ENCODE measurements at places on chromosomes 7 and 10. TPM values are rescaled to one million over a fixed set of nuclear protein-coding genes. Genes with fewer than 3 reads are reported as not detected.
A peak's percentile ranks its signal among the peaks of the same experiment; 100 is the strongest.

EPHB6 gene
- total RNA-seq, result 2.6 TPM

DNA sequence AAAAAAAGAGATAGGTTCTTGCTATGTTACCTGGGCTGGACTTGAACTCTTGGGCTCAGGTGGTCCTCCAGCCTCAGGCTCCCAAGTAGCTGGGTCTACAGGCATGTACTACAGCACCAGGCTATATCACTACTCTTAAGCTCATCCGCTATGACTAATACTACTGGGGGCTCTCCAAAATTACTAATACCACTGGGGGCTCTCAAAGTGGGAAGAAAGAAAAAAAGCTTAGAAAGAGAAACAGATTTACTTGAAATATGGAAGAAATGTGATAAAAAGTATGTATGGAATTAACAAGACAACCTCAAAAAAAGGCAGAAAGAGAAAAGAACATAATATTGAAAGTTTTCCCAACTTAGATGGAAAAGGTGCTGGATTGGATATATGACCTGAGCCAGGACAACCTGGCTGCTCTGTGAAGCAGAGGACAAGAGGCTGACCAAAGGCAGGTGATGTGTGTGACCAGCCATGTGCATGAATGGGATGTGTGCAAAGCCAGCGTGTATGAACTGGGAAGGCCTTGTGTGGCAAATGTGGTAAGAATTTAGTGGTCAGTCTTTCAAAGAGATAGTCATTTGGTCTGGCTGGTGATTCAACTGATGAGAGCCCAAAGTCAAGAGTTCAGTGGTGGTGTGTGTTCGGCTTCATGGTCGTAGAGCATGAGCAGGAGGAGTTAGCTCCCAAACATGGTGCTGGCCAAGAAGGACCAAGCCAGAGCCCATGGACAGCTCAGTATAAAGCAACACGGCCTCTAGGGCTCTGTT is 232.4 kb upstream of the KLF14 start:
- no peak for DNase-seq

MPP7 gene
- 32.7 TPM for total RNA-seq

DNA sequence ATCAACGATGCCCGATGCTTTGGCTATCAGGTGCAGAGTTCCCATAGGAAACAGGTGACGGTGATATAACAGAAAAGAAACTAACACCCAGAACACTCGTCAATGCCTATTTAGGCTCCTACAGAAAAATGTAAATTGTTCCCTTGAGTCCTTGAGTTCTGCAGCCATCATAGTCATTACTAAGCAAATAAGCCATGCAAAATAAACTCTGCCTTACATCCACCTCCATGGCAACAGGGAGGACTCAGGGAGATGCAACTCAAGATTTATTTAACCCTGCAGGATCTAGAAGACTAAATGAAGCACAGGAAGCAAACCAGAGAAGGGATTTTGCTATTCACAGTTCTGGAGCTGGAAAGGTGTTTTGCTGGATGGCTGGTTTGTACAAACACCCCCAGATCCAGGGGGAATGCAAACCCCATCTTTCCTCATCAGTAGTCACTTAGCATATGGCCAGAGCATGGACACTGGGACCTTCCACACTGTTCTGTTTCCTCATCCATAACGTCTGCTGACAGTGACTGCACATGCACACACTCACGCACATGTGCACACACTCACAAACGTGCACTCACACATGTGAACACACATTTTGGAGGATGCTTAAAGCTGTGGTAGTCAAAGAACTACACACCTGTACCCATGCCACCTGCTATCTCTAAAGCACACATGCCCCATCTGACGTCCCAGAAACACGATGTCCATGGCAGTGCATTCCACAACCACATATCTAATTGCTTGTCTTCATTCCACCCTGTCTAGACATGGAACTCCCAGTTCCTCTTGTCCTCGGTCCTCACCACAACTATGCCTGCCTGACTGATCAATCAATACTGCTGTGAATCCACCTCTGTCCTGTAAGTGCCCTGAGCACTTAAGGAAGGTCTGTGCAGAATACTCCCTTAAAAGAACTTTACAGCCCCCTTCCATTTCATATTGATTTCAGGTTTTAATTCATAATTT is 178.2 kb downstream of the COBL start:
- DNase-seq, result no peak

DNA sequence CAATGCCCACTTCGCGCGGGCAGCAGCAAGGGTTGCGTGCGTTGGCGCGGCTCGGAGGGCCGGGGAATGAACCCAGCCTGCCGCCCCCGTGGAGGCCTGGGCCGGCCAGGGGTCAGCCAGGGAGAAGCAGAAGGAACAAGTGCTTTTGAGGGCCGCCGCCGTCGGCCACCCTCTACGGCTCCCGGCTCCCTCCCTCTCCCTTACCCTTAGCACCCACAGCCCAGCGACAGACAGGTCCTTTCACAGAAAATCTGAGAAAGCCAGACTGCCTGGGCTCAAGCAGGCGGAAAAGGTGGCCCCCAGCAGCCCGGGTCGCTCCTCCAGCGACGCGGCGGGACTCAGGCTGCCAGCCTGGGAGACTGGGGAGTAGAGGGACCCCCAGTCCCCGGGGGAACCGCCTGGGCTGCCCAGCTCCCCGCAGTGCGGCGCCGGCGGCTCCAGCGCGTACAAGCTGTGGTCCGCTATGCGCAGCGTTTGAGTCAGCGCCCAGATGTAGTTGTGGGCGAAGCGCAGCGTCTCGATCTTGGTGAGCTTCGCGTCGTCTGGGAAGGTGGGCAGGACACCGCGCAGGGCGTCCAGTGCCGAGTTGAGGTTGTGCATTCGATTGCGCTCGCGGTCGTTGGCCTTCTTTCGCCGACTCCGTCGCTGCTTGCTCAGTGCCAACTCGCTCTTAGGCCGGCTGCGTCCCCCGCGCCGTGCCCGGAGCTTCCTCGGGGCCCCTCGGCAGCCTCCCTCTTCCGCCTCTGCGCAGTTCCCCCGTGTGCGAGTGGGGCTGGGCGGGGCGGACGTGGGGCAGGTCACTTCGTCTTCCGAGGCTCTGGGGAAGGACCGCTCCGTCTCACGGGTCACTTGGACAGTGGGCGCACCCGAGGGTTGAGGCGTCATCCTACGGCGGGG is 815 bp downstream of the NEUROG3 start:
- DNase-seq, result no peak

DNA sequence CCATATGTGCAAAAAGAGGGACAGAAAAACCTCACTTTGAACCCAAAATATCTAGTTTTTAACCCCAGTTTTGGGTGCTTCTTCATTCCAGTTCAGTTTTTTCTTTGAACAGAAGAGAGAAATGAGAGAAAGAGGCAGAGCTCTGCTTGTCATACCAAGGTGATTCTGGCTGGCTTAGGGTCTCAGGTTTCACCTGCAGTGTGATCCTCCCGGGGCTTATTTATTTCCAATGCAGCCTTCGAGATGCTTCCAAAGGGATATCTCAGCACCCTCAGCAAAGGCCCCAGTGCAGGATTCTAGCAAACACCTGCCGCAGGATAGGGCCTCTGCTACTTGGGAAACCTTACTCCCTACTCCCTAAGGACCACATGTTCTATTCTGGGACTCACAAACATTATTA is 131.3 kb downstream of the WDR11 start:
- DNase-seq, result no peak

GRCh38 chr7:55005241-55005851 is 13.5 kb upstream of the EGFR start:
- DNase-seq, result no peak

FAM24B gene
- total RNA-seq, result 4.9 TPM

GRCh38 chr10:108913300-108913699 is 1010.0 kb downstream of the XPNPEP1 start:
- DNase-seq, result no peak

DNA sequence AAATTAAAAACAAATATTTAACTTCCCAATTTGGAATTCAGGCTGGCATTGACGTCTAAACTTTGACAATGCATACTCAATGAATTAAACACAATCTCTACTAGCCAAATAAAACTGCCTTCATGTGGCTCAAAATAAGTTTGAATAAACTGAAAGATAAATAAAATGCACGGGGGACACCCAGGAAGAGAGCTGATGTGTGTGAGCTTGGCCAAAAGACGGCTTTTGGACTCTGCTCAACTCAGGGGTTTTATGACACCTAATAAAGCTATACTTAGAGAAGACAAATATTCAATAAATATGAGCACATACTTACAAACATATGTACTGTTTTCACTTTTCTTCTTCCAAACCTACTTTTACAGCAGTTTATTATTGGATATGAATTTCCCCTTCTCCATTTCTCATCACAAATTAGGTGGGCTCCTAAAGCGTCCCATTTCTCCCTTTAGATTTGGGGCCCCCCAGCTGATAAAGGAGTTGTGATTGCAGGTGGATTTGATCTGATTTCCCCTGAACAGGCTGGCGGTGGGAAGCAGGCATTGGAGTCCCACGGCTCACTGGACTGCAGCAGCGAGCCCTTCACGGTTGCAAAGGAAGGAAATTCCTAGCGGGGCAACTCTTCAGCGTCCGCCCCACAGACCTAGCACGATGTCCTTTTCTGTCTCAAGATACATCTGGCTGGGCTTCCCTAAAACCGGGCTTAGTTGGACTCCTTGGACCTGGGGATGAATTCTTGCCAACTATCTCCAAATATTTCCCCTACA is 79.6 kb downstream of the INSIG1 start:
- no peak for DNase-seq

- DNase-seq, result no peak
These were observed 131.6 kb upstream of the KLF14 start for GRCh38 chr7:130865408-130866236.

- no peak for DNase-seq
These were observed 287.0 kb upstream of the CDC14C start for GRCh38 chr7:48637382-48637781.

PAPOLB gene
- total RNA-seq, result not detected

C10orf62 gene
- not detected for total RNA-seq

FZD8 gene
- 14.8 TPM for total RNA-seq

GRCh38 chr10:13062803-13063202 is 37.2 kb upstream of the OPTN start:
- DNase-seq, result no peak

GRCh38 chr7:117683430-117684175 is 189.6 kb downstream of the CTTNBP2 start:
- no peak for DNase-seq

DNA sequence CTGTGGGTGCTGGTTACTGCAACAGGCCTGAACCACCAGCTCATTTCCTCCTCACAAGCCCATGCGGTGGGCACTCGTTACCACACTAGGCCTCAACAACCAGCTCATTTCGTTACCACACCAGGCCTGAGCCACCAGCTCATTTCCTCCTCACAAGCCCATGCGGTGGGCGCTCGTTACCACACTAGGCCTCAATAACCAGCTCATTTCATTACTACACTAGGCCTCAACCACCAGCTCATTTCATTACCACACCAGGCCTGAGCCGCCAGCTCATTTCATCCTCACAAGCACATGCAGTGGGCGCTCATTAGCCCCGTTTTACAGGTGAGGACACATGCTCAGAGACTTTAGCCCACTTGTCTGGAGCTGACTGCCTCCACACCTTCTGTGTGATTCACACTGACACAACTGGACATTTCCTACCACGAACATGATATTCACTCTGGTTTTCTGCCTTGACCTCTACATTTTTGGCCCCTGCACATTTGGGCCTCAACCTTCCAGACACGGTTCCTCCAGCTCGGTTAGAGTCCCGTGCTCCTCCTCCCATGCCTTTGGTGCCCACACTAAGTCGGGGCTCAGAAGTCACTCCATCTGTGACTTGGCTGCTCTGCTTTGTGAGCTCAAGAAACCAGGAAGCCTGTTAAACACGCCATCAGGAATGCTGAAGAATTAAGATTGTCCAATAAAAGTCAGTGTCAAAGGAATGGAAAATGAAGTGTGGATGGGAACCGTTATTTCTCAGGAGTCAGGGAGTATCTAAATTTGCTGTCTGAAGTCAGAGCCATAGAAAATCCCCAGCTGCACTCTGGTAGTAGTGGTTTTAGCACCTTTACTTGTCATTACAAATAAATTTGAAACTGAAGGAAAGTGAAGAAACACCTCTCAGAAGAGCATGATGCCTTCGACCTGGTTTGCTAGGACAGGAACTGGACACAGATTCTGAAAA is 55.8 kb upstream of the LANCL2 start:
- DNase-seq, result peak; percentile 7

DNA sequence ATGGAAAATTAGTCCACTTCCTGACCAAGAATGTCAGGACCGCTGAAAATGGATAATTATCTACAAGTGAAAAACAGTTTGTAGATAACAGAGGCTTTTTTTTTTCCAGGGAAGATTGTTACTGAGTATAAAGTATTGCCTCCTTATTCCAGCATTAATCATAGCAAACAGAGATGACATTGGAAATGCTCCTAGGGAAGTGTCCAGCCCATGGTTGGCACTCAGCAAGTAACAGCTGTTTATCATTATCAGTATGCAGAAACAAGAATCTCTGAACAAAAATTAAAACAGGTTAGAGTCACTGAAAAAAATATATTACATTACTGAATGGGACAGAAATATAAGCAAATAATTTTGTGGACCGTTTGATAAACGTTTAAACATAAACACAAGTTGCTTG is 14.6 kb downstream of the FGL2 start:
- DNase-seq, result no peak

- peak; percentile 30 for DNase-seq
These were observed 108.1 kb upstream of the FAM133B start for GRCh38 chr7:92698237-92698841.

DNA sequence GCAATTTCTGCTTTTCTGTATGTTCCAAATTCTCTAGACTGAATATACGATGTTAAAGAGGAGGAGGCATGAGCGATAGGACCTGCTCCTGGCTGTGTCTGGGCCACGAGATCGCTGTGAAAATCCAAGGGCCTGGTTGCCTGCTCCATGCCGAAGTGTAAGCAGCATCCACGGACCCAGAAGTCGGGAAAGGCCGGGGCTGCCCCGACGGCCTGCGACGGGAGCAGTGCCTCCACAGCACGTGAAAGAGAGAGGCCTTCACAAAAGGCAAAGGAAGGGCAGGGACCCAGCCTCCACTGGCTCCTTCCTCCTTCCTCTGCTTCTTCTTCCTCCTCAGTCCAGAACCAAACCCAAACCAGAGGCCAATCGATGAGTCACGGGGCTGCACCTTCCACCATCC is 122.9 kb upstream of the MGMT start:
- no peak for DNase-seq

LBX1 gene
- total RNA-seq, result not detected

FAM25C gene
- not detected for total RNA-seq

DNA sequence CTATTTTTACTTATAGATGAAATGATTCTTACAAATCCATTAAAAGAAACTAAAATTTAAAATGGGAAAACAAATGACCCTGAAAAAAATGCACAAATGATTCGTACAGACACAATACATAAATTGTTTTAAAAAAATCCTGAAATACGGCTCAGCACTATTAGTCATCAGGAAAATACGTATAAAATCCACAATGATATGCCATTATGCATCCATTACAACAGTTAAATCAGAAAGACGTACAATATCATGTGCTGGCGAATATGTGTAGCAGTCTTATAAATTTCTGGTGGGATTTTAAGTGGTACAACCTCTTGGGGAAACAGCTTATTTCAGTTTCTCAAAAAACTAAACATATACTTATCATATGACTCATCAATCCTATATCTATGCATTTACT is 600.1 kb upstream of the STEAP1 start:
- no peak for DNase-seq

GLUD1 gene
- total RNA-seq, result 114 TPM

DNA sequence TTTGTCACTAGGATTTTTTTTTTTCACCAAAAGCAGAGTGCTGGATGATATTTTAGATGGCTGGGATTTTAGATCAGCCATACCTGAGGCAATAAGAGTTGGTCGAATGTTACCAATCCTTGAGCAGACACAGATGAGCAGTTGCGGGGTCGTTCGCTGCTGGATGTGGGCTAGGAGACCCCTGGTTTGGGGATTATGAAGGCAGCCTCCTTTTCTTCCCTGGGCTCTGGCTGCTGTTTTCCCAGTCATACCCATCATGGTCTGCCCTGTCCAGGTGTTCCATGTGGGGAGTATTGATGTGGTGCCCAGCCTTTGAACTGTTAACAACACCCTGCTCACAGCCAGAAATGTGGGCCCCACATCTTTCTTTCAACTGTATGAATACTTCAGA is 5.0 kb downstream of the PTPRE start:
- no peak for DNase-seq

All from mucosa of descending colon (tissue), 3 donors.